ENCODE measurements at places on chromosomes 3 and 15.

DNA sequence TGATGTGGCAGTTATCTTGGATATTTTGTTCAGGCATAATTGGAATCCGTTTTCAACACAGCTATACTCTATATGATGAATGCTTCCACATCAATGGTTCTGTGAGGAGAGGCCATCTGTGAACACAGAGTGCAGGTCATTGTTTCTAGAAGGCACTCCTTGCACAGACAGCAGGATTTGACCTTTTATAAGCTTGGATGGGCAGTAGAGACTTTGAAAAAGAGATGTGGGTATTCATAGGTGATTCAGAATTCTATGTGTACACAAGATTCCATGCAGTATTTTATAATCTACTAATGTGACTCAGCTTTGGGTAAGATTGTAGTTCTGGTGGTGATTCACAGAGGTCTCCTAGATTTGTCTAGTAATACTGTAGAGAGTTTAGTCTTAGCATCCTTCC lies 12.5 kb downstream of the ARPP21 start:
- no peak for DNase-seq

DNA sequence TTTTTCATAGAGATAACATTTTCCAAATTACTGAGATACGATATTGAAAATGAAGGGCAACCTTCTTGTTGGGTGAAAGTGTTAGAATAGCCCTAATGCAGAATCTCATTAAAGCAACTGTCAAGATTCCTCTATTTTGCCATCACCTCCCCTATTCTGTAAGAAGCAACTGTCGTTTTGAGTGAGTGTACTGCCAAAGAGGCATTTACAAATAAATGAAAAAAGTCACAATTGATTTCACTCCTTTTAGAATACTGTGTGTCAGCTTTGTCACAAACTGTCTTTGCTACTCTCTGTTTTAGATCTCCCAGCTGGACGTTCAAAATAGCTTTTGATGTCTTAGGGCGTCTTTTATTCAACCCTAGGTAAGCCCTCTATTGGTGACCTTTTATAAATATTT lies 322.8 kb upstream of the NAALADL2 start:
- DNase-seq = no peak

- no peak for DNase-seq
These were observed 16.0 kb upstream of the MEGF11 start for GRCh38 chr15:66269326-66270090.

- DNase-seq = no peak
These were observed 2.3 kb downstream of the ARPC4 start for GRCh38 chr3:9795207-9795606.

- no peak for DNase-seq
These were observed 27.6 kb upstream of the ADAMTSL3 start for GRCh38 chr15:83626171-83626802.

DNA sequence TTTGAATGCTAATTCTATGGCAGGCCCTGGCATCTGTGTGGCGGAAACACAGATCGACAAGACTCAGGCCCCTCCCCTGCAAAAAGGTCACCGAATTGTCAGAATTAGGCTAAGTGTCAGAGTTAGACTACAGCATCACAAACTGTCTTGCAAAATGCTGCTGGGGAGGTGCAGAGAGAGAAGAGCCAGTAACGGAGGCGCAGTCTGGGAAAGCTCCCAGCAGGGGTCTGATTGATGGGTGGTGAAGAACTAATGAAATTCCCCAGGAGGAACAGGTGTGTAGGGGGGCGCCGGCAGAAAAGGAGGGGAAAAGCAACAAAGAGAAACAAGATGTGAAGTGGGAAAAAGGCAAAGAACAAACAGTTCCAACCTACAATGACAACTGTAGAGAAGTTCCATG lies 72.7 kb upstream of the TAMM41 start:
- no peak for DNase-seq

DNA sequence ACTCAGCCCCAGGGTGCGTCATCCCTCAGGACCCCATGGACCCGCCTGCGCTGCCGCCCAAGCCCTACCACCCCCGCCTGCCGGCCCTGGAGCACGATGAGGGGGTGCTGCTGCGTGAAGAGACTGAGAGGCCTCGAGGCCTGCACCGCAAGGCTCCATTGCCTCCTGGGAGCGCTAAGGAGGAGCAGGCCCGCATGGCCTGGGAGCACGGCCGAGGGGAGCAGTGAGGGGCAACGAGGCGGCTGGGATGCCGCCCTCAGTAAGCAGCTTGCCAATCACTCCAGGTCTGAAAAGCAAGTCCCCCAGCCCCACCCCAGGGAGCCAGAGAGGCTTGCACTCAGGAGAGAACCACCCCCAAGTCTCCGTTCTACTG lies 3.8 kb upstream of the MANF start:
- no peak for DNase-seq

GRCh38 chr3:61184956-61185355 lies 66.3 kb downstream of the FHIT start:
- DNase-seq = no peak

- no peak for DNase-seq
These were observed 379.0 kb upstream of the PDZRN3 start for GRCh38 chr3:74003734-74004133.

- DNase-seq = no peak
These were observed 20.8 kb downstream of the ATP13A3 start for GRCh38 chr3:194465920-194466570.

DNA sequence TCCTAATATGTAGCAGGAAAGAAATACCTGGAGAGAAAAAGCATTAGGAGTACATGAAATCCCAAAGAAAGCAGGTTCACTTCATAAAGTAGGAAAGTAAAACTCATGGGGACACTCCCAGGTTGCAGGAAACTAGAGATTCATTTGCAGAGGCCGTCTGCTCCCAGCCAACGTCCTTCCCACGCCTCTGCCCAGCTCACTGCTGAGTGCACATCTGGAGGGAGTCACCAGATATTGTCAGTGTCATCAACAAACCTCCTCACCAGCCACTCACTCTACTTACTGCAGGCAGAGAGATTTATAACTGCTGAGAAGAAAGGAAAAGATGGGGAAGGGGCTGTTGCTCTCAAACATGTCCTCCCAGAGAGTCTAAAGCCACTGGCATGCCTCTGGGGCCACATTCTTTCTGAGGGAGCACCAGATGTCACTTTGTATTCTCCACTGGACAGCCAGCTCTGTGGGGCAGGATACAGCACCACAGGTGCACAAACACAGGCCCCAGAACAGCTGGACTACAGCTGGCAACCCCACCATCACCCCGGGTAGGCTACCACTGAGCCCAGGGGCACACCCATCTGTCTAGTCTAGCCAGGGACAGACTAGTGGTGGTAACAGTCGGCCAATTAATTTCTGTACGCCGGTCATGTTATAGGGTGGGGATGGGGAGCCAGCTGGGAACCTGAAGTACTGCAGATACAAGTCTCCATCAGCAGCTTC lies 64.5 kb downstream of the NPTN start:
- no peak for DNase-seq

- no peak for DNase-seq
These were observed 4.4 kb upstream of the ENTPD3 start for GRCh38 chr3:40382617-40382979.

DNA sequence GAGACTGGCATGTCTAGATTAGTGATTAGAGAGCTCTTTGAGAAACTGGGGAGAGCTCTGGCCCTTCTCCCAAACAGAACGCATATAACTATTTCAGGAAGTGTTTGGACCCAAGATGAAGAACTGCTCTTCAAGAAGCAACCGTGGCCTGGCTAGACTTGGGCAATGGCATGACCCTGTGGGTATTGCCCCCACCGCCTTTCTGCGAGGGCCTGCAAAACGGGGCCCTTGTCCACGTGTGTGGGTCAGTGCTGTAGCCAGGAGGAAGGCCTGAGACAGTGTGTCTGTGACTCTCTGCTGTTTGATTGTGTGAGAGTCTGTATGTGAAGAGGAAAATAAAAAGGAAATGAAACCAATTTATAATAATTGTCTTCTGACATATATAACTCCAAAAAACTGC lies 42.5 kb downstream of the EEFSEC start:
- DNase-seq = no peak

DNA sequence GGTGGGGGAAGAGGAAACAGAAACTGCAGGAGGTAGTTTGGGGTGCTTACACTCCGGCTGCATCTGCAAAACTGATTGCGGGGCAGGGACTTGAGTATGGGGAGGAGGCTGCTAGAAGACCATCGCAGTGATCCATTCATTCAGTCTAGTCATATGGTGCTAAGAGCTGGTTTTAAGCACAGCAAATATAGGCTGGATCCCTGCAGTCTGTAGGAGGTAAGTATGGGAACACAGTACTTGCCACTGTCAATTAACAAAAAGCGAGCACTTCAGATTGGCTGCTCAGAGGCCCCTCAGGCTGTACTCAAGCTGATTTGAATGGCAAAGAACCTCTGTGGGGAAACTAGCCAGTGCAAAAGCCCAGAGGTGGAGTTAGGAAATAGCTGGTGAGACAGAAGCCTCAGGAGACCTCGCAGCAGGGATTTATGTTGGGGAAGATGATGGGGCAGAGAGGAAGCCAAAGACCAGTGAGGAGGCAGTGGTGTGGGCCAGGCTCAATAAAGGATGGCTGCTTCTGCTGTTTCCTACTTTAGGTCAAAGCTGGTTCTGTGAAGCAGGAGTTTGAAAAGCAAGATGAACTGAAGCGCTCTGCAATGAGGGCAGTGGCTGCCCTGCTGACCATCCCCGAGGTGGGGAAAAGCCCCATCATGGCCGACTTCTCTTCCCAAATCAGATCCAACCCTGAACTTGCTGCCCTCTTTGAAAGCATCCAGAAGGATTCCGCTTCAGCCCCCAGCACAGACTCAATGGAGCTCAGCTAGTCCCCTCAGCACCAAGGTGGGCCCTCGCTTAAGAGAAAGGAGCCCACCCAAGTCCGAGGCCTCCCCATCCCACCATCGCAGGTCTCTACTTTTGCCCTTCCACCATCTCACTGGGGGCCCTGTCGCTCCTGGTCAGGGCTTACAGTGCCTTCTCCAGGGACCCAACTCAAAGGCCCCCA lies 7.9 kb downstream of the RPL32 start:
- no peak for DNase-seq

GRCh38 chr3:66544619-66545429 lies 44.0 kb upstream of the LRIG1 start:
- no peak for DNase-seq

- no peak for DNase-seq
These were observed 1026.0 kb downstream of the TUSC7 start for GRCh38 chr3:117735481-117736101.

DNA sequence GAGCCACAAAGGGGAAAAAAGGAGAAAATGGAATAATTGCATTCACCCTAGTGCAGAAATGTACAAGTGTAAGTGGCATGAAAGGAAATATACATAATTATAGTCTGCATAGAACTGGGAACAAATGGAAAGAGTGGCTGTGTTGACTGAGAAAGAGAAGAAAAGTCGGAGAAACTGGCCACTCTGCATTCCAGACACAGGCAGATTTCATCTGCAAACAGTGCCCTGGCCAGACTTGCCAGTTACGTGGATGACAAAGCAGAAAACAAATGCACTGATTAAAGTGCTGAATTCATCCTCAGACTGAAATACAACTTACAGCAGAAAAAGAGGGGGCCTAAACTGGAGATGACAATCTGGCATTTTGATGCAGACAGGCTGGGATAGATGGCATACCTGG lies 129.8 kb downstream of the FGF12 start:
- DNase-seq = no peak

DNA sequence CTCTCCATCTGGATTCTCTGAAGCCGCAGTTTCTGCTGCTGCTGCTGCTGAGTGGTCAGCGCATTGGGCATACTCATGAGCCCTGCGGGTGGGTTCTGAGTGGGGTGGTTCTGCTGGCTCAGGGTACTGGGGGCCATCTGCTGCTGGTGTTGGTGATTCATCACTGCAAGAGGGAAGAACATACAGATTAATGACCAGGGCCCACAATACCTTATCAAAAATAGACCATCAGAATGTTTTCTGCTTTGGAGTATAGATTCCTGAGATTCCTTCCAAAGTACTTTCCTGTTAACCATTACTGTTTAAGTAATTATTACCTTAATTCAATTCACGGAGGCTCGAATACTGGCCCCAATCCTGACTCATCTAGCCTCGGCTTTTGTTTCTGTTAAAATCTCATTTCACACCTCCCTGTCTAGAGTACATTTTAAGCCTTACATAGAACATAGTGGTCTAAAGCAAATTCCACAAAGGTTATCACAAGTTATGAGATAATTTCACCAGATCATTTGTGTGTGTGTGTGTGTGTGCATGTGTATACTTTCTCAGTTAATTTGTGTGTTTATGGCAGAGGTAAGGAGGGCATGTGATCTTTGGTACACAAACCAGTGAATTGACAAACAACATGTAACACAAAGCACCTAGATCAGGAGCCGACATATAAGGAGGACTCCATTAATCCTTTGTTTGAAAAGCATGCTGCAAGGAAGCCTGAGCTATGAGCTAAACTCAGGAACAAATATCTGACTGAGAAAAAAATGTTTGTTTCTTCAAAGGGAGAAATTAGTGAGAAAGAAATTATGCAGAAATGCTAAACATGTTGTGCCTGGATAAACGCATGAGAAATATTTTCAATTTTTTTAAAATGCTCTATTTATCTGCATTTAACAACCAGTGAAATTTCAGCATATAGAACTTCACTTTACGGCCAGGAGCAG lies 68.1 kb downstream of the TM4SF4 start:
- DNase-seq = no peak

- DNase-seq = no peak
These were observed 15.3 kb upstream of the SMAD3 start for GRCh38 chr15:67050062-67050461.

DNA sequence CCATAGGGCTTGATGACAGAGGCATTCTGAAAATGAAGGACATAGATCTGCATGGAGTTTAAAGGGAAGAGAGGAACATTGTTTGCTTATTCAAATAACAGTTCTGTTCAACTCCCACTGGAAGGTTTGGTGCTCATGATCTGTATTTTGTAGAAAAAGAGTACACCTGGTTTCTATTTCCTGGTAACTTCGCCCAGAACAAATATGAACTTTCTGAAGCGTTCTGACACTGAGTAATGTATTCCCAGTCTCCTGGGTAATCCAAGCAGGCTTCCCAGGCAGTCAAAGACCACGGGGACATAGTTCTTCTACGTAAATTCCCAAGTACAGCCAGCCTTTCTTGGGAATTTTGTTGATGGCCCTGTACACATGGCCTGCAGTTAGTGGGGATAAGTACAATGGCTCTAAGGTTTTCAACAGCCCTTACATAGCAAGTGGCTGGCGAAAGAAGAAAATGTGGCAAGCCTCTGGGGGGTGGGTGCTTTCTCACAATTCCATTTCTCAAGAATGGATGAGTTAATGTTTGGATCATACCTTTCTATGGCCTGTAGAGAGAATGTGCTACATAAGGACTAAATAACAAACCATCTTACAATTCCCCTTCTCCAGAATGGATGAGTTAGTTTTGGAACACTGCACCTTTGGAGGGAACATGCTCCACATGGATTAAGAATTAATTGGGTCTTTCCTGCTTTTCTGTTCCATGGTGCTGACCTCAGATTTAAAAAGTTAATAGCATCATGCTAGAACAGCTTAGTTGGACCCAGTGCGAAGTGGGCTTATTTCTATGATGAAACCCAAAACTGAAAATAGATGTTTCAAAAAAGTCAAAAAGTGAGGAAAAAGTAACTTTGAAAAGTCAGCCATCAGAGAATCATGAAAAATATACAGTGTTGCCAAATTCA lies 52.7 kb downstream of the COL6A6 start:
- DNase-seq = no peak

DNA sequence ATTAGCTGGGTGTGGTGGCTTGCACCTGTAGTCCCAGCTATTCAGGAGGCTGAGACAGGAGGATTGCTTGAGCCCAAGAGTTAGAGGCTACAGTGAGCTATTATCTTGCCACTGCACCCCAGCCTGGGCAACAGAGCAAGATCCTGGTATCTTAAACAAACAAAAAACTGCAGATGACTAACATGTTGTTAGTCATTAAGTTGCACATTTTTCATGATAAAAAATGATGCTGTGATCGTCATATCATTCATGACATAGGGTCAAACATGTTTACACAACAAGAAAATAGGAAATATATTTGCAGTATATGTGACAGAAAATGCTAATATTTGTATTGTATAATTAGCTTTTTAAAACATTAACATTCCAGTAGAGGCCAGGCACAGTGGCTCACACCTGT lies 20.2 kb upstream of the DAPK2 start:
- DNase-seq = no peak

Measured in stimulated activated CD4-positive, alpha-beta T cell treated with anti-CD3 and anti-CD28 coated beads, Interleukin-1b, Interleukin-23, amount 100 ng/mL, for 1 hour (primary cell).